ENCODE measurements at places on chromosomes 4 and X.

DNA sequence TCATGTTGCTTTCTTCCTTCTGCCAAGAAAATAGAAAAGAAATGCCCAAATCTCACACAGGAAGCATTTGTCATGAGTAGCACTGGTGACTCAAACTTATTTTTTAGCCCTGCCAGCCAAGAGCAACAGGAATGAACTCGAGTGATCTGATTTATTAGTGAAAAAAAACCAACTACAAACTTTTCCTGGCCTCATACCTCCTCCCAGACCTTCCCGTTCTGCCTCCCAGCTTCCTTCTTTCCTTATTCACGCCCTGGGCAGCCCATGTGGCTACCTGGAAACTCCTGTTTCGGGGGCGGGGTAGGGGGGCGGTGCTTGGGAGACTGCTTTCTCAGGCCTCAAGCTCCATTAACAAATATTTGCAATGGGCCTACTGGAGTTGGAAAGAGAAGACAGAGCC is 178.5 kb downstream of the NHS start:
- no peak for DNase-seq

DNA sequence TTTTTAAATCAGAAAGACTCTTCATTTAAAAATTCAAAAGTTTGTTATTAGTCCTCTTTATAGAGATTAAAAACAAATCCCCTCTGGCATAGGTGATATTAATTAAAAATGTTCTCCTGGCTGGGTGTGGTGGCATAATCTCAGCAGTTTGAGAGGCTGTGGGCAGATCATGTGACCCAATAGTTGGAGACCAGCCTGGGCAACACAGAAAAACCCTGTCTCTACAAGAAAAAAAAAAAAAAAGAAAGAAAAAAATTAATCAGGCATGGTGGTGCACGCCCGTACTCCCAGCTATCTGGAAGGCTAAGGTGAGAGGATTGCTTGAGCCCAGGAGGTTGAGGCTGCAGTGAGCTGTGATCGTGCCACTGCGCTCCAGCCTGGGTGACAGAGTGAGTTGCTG is 38.9 kb downstream of the RASGEF1B start:
- DNase-seq = no peak

- DNase-seq = no peak
Observed at GRCh38 chr4:37827030-37827685, 672 bp downstream of the PGM2 start.

- no peak for DNase-seq
Observed at GRCh38 chrX:69060631-69061408, 104.4 kb downstream of the PJA1 start.

- DNase-seq = no peak
Observed at GRCh38 chr4:71006203-71006907, 12.9 kb downstream of the DCK start.

GRCh38 chr4:154958621-154959358 is 177.7 kb downstream of the RBM46 start:
- no peak for DNase-seq

DNA sequence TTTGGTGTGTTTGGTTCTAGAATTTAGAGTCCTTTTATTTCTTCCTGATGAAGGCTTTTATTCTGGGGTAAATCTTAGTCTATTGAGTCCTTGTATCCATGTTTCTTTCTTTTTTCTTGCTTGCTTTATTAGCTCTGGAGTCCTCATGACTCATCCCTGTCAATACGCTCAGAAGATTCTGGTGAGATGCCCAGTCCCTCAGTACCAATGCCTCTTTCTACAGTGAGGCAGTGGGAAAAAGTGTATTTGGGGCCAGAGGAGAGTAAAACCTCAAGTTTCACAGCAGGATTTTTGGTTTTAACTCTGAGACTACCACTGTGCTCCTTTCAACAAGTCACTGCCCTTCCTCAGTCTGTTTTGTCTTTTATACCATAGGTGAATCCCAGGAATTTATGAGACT is 368.0 kb downstream of the GBA3 start:
- no peak for DNase-seq

GRCh38 chr4:153676486-153676885 is 7.6 kb upstream of the TLR2 start:
- no peak for DNase-seq

DNA sequence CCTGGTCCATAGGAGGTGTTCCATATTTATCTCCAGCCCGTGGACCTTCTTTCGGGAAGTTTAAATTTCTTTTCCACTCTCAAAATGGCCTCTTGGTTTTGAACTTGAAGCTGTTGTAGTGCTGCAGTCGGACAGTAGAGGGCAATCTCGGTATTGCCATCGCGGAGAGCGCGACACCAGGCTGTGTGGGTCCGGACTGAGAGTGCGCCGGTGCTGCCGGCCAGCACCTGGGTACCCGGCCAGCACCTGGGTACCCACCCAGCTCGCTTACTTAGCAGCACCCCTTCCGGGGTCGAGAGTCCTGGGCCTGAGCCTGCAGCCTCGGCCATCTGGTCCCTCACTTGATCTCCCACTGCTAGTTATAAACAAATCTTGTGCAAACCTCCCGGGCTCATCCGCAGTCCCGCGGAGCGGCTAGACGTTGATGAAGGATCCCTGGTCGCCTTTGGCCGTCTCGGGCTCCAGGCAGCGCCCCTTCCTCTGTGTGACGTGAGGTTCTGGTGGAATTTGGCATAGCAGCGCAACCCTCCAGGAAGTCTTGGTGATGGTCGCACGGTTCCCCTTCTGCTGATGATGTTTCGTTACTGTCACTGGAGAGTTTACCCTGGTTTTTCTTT is 18.0 kb downstream of the FAM9A start:
- no peak for DNase-seq

DNA sequence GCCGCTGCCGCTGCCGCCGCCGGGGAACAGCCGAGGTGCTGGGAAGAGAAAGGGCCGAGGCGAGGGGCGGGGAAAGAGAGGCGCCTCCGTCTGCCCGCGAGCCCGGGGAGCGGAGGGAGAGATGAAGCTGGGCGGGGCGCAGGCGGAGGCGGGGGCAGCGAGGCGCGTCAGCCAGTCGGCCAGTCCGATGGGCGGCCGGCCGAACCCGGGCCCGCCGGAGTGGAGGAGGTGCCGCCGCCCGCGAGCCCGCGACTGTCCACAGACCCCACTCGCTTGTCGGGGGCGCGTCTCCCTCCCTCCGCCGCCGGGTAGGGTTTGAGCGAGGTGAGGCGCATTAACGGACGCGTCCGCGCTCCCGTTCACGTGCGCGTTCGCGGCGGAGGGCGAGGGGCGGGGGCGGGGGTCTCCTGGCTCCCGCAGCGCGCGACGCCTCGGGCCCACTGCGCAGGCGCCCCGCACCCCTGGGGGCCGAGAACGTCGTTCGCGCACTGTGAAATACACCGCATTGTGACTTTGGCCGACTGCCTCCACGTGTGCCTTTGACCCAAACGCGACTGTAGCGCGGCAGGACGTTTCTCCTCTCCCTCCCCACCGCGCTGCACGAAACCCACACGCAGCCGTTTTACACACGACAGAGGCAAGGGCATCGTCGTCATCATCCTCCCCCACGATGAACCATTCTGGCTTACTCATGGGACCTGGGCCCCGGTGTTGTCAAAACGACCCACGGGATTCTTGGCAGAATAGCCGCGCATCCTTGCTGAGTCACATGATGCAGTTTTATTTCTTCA is at the start of gene NUDT11:
TSS of gene NUDT11 (minus strand) at position 92 of the 791 bp plus-strand sequence. CDS start 148 bp downstream, outside the sequence.
- DNase-seq = peak; percentile 4

GRCh38 chr4:144189121-144189520 is 48.6 kb upstream of the GYPA start:
- no peak for DNase-seq

DNA sequence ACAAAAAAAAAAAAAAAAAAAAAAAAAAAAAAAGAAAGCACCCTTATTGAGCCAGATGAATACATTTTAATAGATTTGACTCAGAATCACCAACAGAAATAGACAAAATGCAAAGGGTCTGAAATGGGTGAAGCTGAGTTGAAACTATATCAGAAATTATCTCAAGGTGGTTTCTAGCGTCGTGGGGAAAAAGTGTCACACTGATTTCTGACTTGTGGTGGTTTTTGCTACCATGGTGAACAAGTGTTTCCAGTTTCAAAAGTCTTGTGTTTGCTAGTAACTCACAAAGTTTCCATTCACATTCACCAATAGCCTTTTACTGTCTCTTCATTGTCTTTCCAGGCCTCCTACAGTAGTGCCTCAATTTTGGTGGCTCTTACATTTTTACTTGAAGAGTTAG is 135.5 kb downstream of the ARHGAP24 start:
- no peak for DNase-seq

DNA sequence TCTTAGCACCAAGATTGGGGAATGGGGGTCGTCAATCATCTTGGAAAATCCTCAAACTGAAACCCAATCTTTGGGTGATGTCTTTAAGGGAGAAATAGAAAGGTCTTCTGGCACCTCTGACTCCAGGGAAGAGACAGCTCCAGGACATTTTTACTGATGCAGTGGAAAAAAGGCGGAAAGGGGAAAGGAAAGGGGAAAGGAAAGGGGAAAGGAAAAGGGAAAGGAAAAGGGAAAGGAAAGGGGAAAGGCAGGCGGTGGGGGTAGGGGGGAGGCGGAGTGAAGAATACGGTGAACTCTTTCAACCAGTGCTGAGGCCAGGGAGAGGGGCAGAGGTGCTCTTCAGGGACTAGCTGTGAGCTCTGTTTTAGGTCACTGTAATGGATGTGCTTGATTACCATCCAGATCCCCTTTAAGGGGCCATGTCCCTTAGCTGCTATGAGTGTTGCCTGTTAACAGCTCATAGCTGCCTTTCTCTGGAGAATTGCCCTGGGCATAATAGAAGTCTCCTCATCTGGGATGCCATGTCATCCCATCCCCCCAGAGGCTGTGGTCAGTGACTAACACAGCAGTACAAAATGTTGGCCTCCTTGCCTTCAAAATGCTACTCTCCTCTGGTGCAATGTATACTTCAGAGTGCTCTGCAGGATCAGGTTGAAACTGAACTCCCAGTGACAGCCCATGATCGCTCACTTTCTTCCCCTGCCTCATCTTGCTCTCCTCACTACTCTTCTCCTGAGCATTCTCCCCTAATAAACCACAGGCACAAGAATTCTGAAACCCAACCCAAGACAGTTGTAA is 92.4 kb upstream of the AP1S2 start:
- no peak for DNase-seq

DNA sequence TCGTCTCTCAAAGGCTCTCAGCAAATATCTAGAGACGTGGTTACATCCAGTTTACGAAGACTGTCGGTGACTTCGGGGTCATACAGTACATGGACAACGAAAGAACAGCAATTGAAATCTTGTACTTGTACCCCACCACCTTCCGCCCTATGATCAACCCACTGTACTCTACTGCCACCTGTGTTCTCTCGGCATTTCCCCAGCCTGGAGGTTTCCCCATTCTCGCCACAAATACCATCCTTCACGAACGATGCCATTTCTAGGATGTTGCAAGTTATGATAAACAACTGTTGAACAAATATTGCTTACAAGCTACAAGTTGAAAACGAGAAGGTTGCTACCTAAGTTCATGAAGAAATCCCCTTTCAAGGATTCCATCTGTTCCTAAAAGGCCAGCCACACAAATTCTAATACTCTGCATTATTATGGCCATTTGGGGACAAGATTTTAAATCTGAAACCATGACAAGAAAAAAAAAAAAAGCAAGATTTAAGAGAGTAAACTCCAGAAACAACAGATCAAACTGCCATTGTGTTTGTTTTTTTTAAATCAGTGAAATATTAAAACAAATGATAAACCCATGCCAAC is 1.6 kb downstream of the APBB2 start:
- DNase-seq = no peak

- DNase-seq = no peak
Observed at GRCh38 chrX:13152518-13153185, 108.2 kb upstream of the FAM9C start.

- no peak for DNase-seq
Observed at GRCh38 chr4:159390648-159391047, 287.8 kb downstream of the RAPGEF2 start.

DNA sequence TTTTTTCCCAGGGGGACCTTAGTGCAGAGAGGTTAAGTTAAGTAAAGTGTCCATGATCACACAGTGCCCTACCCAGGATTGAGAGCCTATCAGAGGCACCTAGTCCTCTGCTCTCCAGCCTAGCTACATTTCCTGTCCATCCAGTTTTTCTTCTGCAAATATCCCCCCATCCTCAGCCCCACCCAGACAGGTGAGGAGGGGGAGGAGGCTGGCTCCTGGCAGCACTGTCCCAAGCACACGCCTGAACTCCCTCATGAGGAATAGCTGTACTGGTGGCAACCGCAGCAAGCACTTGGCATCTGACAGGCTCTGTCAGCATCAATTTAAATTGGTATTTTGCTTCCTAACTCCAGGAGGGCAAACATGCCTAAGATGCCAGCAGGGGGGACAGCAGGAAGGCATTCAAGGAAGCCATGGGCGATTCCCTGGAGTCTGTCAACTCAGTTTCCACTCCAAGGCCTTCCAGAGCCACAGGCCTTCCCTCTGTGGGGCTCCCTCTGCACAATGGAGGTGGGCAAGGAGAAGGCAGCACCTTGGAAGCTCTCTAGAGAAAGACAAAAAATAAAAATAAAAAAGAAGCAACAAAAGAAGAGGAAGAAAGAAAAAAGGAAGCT is 6.4 kb upstream of the FRMPD3 start:
- DNase-seq = no peak

DNA sequence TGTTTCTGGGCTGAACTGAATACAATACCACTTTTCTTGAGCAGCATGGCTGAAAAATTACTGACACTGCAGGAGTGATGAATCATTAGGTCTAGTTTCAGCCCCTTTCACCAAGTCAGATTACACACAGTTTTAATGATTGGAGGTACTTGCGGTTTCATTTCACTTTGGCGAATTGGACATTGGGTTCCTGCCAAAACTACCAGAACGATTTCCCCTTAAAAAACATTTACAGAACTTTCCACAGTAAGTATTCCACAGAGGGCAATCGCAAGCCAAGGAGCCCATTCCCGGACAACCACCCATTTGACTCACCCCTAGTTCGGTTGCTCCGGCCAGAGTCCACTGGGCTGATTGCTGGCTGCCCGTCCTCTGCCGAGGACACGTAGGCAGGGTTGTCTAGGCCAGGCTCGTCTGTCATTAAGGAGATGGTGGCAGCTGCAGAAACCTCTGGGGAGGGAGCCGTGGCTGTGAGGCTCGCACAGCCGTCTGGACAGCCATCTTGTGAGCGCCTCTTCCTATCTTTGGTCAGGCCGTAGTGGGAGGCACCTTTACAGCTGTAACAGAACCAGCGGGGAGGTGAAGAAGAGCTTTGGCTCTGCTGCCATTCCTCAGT is 83.5 kb downstream of the LNX1 start:
- no peak for DNase-seq

DNA sequence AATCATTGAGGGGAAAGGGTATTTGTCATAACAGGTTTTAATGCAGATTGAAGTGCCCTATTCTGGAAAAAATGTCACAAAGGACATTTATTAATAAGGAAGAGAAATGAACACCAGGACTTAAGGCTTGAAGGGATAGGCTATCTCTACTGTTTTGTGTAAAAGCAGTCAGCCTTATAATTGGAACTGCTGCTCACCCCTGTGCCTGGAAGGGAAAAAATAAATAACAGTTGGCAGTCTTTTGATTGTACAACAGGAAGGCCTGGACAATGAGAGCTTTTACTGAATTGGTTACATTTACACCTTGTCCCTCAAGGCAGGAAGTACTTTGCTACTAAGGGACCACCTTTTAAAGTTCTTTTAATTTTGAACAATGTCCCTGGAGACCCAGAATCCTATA is 17.8 kb upstream of the MAGED4 start:
- DNase-seq = peak; percentile 27

GRCh38 chrX:136822337-136823095 is 41.8 kb upstream of the ARHGEF6 start:
- no peak for DNase-seq

- no peak for DNase-seq
Observed at GRCh38 chr4:6448476-6449170, 23.8 kb downstream of the PPP2R2C start.

Measured in DMS153 (cell line).